Globus pallidus (tissue), 1 donor: ENCODE measurements at places on chromosomes 12 and 14.

DNA sequence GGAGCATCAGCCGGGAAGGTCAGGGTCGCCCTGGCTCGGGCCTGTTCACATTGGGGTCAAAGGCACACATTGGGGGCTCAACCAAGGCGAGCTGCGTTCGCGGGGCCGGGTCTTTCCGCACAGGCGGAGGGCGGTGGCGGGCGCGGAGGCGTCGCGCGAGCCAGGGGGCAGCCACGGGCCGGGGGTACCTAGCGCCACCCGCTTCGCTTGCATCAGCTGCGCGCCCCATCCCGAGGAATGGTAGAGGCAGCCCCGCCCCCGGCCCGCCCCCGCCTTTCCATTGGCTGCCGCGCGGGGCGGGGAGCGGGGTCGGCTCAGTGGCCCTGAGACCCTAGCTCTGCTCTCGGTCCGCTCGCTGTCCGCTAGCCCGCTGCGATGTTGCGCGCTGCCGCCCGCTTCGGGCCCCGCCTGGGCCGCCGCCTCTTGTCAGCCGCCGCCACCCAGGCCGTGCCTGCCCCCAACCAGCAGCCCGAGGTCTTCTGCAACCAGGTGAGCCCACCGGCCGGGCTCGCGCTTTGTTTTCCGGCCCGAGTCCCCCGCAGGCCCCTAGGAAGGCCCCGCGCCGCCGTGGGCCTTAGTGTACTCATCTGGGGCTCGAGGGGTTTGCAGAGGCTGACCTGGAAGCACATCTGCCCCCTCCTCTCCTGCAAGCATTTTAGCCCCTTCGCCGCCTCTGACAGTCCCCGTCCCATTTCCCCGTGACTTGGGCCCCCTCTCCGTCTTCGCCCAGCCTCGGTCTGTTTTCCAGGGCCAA, at the start of gene ALDH2:
Gene ALDH2, plus strand, starts transcription at position 326 of the 754 bp plus-strand sequence. Its CDS starts 50 bp downstream, at position 376.
- peak; percentile 78 for DNase-seq

DNA sequence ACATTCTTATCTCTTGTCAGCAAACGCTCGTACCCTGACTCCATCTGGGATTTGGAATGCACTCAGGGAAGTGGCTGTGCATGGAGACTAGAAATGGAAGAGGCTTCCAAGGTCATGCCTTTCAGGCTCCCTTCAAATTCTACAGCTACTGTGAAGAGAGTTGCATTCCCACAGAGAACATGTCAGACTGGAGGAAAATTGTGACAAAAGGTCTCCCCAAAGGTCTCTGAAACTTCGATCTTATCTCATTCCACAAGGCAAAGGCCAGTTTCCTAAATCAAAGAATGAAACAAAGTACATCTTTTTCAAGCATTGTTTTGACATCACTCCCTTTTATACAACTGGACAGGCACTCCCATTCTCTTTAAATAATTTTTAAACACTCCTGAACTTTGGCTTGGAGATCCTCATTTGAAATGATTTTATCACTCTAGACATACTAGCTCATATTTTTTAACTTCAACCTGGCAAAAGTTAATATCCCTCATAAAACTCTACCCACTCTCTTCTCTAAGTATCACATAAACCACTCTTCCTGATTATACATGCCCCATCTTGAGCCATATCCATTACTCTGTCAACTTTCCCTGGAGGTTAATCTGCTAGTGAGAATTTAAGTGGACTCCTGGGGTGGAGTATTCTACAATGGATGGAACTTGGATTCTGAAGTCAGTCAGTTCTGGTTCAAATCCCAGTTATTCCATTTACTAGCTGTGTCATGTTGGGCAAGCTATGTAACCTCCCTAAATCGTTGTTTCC, 218.1 kb upstream of the HMGA2 start:
- DNase-seq: no peak

- no peak for DNase-seq
These were observed 104.5 kb downstream of the ESRRB start for GRCh38 chr14:76480426-76480825.

GRCh38 chr14:53496668-53497067, 343.5 kb upstream of the DDHD1 start:
- no peak for DNase-seq

DNA sequence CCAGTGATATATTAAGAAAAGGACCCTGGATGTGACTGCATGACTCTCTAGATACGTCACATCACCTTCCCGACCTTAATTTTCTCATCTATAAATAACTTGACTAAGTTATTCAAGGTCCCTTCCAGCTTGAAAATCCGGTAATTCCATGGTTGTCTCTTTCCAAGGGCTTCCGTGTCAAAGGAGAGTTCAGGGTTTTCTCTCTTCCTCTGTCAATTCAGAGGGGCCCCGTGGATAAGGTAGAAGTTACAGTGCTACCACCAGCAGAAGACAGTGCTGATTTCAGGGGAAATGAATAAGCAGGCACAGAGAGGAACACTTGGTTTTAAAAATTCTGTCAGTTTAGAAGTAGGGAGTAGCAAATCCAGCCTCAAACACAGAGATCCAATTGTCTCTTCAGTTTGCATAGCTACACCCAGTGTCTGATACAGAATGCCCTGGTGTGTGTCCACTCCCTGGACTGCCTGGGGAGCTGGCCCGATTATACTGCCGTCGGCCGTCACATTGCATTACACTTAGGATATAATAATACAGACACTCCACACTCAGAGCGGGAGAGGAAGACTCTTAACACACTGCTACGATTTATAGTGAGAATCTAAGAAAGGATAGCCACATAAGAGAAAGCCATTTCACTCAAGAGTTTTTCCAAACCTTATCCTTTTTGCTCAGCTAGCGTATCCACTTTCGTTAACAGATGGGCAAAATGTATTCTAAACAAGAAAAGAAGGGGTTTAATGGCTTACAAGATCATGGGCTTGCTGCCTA, 54.7 kb upstream of the GTF2A1 start:
- peak; percentile 74 for DNase-seq
